CD4-positive, alpha-beta T cell treated with Interleukin-1 beta for 1 hour (primary cell): ENCODE measurements at places on chromosomes 4 and X.

DNA sequence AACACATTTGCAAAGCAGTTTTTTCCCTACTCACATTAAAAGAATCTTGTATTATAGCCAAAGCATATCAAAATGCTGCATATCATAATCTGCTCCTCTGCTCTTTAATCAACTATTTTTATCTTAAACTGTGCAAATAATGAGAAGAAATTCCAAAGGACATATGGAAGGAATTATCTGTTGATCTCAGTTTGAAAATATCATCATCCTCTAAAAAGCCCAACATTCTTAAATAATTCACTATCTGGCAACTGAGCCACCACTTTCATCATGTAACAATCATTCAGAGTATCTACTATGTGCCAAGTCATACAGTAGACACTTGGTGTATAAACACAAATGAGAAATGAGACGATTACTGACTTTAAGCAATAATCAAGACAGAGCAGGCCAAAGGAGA lies 63.0 kb downstream of the PRSS12 start:
- no peak for DNase-seq

- no peak for DNase-seq
Measured at GRCh38 chr4:169658196-169658595, 37.8 kb downstream of the CLCN3 start.

- peak; percentile 71 for DNase-seq
Measured at GRCh38 chrX:46573331-46573891, at the start of gene CHST7. Gene CHST7 (plus strand): TSS chrX:46573765. CDS start chrX:46573932, 167 bp downstream.

GRCh38 chr4:8694651-8695151 lies 102.1 kb downstream of the CPZ start:
- no peak for DNase-seq

DNA sequence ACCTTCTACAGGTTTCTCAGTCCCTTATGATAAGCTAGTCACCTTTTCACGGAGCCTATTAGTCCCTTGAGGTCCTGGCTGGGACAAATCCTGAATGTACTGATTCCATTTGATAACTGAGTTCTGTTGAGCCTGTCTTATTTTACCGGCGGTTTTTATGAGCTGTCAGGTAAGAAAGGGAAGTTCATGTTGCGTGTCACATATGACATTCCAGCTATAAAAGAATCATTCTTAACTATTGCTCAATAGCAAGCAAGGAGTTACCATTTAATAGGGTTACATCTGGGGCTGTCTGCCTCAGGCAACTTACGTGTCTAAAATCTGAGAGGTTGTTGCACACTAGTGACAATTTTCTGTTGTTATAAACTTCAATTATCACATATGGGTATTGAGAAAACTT lies 394.6 kb downstream of the TECRL start:
- DNase-seq = no peak

DNA sequence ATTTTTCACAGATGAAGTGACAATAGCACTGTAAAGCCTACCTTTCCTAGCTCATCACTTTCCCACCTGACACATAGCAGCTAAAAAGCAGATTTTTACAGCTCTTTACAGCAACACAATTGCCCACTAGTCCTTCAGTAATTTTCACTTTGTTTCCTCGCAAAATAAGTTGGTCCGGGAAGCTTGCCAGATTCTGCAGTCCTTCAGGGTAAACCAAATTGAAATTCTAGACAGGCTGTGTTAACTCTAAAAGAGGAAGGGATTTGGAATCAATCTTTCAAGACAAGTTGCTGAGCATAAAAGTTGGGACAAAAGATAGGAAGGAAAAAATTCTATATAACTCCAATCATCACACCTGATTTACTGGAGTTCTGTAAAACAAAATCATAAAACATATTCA lies 8.7 kb downstream of the C1QTNF7 start:
- no peak for DNase-seq

- DNase-seq = no peak
Measured at GRCh38 chr4:106315476-106315967, 487 bp downstream of the TBCK start.

GRCh38 chr4:136025540-136025939 lies 1506.8 kb downstream of the PCDH18 start:
- DNase-seq = no peak

- DNase-seq = no peak
Measured at GRCh38 chr4:119116925-119117900, 18.4 kb upstream of the MYOZ2 start.

- no peak for DNase-seq
Measured at GRCh38 chr4:117001077-117001476, 84.3 kb downstream of the TRAM1L1 start.

- no peak for DNase-seq
Measured at GRCh38 chrX:55648434-55648833, 25.2 kb downstream of the FOXR2 start.

DNA sequence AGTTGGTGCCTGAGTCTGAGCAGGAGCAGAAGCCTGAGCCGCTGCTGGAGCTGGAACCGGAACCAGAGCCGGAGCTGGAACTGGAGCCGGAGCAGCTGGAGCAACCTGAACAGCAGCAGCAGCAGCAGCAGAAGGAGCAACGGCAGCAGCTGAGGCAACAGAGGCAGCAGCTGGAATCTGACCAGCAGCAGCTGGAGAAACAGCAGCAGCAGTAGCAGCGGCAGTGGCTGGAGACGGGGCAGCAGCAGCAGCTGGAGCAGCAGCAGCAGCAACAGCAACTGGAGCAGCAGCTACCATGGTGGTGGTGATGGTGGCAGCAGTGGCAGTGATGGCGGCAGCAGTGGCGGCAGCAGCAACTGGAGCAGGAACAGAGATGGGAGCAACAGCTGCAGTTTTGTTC lies 61.5 kb downstream of the AMOT start:
- DNase-seq = no peak

DNA sequence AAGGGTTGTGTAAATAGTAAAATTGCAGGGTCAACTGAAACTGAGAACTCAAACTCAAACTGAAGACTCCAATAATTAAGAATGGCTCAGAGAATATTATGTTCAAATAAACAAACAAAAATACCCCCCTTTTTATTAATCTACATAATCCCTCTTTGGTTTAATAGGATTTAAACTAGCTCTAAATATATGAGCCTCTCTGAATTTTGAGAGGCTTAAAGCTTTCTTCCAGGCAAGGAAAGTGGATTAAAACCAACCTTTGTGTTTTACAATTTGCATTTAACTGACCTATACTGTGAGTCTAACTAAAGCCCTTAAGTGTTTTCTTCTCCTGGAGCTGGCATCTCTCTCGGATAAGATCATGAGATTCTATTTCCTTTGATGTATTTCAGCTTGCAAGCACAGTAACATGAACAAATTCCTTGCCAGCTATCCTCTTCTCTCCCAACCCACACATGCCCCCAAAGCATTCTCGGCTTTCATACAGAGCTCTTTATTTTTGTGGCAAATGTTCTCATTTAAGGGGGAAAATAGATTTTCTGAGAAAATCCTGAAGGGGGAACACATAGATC lies 1310.8 kb upstream of the AGA start:
- DNase-seq = no peak

- DNase-seq = no peak
Measured at GRCh38 chrX:18938710-18939109, 45.2 kb downstream of the PHKA2 start.

DNA sequence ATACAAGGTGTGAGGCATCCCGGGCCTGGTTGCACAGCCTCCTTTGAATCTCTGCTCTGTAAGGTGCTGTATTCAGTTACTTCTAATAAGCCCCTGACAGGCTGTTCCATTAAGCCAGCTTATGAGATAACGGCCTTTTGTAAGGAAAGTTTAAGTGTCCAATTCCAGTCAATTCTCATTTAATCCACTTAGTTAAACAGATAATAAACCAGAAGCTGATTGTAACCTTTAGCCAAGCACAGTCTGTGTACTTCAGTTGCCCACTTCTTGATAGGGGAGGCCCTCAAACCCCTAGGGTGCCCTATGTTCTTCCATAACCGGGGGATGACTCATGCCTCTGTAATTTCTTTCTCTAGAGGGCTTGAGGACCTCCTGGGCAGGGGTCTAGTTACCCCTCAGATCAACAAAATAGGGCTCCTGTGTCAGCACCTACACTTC lies 63.4 kb downstream of the RASL11B start:
- no peak for DNase-seq

- DNase-seq = no peak
Measured at GRCh38 chr4:1841201-1841886, 14.6 kb downstream of the LETM1 start.

DNA sequence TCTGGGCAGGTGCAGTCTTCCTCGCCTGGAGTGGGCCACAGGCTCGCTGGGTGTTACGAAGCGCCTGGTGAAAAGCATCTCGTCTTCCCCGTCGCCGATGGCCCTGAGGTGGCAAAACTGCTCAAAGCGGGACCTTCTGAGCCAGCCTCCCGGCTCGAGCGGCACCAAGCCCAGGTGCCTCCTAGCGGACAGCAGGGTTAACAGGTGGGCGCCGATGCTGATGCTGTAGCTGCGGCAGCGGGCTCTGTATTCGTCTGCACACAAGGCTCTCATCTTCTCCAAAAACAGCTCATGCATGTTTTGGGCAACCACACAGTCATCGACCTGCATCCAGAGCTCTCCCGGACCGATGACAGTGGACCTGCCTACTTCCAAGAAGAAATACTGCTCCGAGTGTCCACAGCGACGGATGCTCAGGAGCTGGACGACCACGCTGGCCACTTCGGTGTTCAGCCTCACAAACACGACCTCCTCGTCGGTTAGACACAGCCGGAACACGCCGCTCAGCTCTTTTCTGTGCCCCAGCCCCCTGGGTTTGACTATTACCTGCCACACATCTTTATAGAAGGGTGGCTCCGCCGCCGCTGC lies 1.2 kb downstream of the IRS4 start:
- DNase-seq = no peak
